Stimulated activated CD8-positive, alpha-beta memory T cell treated with anti-CD3 and anti-CD28 coated beads, Interleukin-4, amount 100 ng/mL, for 4 hours (primary cell): ENCODE measurements at places on chromosomes 11 and 22.

- DNase-seq = no peak
These were observed 162.3 kb downstream of the LARGE1 start for GRCh38 chr22:33757802-33758483.

DNA sequence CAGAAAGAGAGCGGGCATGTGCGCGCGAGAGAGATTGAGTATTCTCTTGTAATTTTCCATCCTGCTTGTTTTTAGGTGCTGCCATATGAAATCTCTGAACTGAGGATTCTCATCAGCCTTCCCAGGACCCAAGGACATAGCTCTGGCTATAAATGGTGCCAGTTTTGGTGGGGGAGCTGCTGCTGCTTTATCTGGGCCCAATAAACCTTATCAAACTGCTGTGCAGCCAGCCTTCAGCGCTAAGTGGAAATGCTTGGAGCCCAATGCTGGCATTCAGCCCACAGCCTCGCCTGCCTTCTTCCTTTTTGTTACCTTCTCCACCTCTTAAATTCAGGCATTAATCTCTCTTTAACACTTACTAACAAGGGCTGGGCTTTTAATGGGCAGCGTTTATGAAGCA, 2.4 kb upstream of the ZBTB16 start:
- no peak for DNase-seq

DNA sequence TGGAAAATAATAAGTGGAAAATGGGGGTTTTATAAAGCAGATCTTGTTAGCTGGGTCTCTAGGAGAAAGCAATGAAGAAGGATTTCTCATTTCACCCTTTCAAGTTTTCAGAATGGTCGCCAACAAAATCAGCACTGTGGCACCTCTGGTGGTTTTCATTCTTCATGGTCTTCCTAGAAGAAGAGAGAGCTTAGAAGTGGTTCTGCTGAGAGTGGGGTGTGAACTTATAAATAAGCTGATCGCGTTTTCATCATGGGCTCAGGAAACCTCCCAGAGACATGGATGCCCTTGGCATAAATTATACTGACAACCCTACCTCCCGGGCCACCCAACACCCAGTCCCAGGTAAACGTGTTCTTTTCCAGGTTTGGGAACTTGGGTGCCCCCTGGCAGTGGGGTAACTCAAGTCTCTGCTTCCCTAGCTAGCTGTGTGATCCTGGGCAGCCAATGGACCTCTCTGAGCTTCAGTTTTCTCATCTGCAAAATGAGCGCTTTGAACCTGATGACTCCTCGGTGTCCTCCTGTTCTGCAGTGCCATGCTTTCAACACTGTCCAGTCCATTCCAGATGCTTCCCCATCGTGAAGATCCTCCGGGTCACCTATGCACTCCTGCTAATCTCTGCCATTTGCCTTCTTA, 72.6 kb upstream of the GRAMD1B start:
- no peak for DNase-seq

GRCh38 chr11:110199184-110199981, 97.0 kb downstream of the RDX start:
- no peak for DNase-seq
